SK-MEL-5 (cell line): ENCODE measurements at places on chromosomes 1 and 21.
A peak's percentile ranks its signal among the peaks of the same experiment; 100 is the strongest.

DNA sequence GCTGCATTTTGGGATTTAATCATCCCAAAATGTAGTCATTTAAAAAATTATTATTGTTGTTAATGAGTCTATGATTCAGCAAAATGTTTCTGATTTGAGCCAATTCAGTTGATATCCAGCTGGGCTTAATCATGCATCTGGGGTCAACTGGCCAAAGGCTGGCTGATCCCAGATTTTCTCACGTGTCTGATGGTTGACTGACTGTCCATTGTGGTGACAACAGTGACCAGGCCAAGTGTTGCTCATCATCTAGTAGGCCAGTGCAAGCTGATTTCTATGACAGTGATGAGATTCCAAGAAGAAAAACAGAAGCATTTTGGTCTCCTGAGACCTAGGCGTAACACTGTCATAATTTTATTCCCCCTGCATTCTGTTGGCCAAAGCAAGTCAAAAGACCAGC is 80.1 kb upstream of the ZC3H11B start:
- no peak for DNase-seq

DNA sequence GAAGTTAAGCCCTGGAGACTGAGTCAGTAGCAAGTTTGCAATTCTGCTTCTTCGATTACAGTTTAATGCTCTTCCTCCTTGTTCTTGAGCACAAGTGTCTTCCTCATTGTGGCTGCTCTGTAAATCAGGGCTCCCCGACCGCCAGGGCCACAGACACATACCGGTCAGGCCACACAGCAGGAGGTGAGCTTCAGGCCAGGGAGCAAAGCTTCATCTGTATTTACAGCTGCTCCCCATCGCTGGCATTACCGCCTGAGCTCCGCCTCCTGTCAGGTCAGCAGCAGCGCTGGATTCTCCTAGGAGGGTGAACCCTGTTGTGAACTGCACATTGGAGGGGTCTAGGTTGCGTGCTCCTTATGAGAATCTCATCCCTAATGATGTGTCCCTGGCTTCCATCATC is 1.7 kb upstream of the TRAPPC10 start:
- DNase-seq: no peak

GRCh38 chr21:31766899-31767298 is 35.0 kb upstream of the SCAF4 start:
- DNase-seq: no peak

GRCh38 chr21:46562964-46563607 is 41.8 kb downstream of the S100B start:
- no peak for DNase-seq

GRCh38 chr1:215539803-215540570 is 27.1 kb upstream of the KCTD3 start:
- DNase-seq: no peak

- DNase-seq: no peak
Measured at GRCh38 chr21:17988102-17988437, 168.9 kb upstream of the C21orf91 start.

GRCh38 chr1:182366596-182366995 is 25.0 kb downstream of the GLUL start:
- no peak for DNase-seq

DNA sequence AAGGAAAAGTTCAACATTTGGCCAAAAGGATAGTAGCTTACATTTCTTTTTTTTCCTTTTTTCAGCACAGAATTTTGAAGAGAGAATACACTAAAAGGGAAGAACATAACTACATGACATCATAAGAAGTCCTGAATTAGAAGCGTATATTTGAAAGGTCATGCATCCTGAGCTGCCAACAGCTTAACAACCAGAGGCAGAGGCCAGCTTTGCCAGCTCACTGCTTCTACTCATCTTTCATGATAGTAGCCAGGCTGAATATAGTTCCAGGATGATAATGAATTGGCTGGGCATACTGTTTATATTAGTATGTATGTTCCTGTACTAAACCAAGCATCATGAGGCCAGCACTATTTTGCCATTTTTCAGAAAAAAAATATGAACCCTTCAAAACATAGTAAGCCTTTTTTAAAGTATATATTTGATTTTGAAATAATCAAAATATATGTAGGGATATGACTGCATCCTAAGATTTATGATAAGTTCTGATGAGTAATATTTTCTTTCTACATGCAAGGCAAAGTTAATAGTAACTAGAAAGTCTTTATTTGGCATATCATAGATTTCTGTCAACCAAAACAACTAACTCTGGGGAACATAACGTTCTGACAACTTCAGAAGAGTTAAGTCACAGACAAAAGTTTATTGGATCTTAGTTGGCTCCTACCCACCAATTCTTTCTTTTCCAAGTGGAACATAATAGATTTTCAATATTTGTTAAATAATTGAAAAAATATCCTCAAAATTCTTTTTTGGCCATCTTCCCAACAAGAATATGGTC is 123.2 kb downstream of the DPYD start:
- DNase-seq: no peak

GRCh38 chr1:7468248-7468647 is 302.8 kb upstream of the VAMP3 start:
- no peak for DNase-seq

DNA sequence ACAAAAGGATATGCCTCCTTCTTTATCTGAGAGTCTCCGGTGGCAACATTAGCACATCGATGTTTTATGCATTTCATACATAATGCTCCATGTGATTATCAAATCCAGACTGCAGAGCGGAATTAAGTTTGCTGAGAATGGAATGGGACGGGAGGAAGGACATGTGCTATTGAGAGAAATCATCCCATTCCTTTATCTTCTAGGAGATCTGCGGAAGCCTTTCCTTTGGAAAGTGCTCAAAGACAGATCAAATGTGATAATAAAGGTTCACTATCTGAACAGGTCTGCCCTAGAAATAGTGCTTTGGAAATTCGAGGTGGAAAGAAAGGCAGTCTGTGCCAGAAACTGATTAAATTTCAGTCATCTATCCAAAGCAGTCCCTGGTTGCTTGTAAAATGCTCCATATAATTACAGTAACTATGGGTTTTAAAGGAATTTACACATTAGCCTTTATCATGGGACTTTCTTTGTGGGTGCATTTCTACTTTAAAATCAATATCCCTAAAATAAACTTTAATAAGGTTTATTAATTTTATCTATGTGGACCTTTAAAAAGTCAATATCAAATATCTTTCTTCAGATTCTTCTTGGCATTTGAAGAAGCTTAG is 473.5 kb upstream of the ADGRL2 start:
- no peak for DNase-seq

GRCh38 chr1:172467446-172467845 is 23.6 kb upstream of the PIGC start:
- no peak for DNase-seq

DNA sequence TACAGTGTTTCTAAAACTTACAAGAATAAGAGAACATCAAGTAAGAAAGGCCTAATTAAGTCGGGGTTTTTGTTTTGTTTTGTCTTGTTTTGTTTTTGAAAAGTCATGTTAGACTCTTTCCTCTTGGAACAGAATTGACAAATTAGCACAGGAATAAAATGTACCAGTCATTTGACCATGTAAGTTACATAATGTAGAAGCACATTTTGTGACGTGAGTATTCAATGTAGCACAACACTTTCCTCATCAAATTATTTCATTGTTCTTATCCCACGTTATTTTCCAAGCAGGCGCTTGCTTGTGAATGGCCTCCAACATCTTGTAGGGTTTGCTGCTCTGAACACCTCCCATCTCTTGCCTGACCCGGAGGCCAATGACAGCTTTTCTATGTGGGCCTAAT is 34.7 kb upstream of the DNASE2B start:
- no peak for DNase-seq

DNA sequence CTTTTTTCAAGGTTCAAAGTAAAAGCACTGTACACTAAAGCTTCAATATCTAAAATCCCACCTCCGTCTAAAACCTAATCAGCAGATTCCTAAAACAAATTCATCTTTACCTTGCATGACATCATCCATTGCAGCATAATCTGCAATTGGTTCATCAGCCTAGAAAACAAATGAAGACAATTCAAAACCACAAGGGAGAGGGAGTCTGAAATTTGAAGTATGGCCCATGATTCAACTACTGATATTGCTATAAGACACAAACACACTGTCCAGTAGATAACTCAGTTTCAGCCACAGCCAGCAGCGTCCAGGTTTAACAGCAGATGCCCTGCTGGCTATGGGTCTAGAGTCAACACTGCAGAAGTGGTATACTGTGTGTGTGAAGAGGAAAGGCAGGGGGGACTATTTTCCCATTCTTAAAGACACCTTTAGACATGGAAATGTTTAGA is 17.9 kb upstream of the RAP1GAP start:
- no peak for DNase-seq

- no peak for DNase-seq
Measured at GRCh38 chr1:56286956-56287355, 292.4 kb downstream of the PLPP3 start.

- DNase-seq: no peak
Measured at GRCh38 chr21:45534636-45535331, 7.5 kb downstream of the SLC19A1 start.

DNA sequence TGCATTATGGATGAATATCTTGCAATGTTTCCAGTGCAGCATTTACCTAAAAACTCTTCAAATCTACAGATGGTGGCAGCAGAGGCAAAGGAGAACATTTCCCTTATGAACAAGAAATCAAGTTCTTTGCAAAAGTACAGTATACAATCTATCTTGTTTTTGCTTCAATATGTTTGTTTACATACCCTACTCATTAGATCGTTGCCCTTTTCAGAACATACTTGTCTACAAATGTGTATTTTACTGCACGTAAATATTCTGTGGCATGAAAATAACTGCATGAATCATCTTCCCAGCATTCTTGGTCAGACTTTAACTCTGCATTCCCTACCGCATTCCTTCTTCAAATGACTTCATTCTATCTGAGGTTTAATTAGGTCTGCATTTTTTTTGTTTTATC is 212.7 kb downstream of the ZP4 start:
- DNase-seq: peak; percentile 33

GRCh38 chr1:56045477-56045876 is 533.9 kb downstream of the PLPP3 start:
- no peak for DNase-seq

GRCh38 chr1:108878160-108878469 is 1.3 kb downstream of the GPSM2 start:
- DNase-seq: no peak

- no peak for DNase-seq
Measured at GRCh38 chr1:239874831-239875230, 216.9 kb upstream of the FMN2 start.

DNA sequence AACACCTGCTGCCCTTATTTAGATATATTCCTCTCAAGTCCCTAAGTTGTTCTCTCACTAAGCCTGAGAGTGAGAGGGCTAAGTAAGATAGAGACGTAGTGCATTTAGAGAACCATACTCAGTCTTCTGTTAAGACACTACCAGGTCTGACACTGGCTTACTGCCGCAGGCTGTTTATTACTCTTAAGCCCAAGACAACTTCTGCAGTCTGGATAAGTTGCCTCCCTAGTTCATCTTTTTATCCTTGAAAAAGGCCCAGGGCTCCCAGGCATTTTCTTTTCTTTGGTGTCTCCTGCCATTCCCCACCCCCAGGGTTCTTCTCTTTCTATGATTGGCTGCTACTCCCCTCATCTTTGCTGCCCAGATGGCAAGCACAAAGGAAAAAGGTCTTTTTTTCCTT is 38.7 kb downstream of the CACHD1 start:
- DNase-seq: no peak

- DNase-seq: no peak
Measured at GRCh38 chr1:222974496-222974895, 159.7 kb downstream of the DISP1 start.

DNA sequence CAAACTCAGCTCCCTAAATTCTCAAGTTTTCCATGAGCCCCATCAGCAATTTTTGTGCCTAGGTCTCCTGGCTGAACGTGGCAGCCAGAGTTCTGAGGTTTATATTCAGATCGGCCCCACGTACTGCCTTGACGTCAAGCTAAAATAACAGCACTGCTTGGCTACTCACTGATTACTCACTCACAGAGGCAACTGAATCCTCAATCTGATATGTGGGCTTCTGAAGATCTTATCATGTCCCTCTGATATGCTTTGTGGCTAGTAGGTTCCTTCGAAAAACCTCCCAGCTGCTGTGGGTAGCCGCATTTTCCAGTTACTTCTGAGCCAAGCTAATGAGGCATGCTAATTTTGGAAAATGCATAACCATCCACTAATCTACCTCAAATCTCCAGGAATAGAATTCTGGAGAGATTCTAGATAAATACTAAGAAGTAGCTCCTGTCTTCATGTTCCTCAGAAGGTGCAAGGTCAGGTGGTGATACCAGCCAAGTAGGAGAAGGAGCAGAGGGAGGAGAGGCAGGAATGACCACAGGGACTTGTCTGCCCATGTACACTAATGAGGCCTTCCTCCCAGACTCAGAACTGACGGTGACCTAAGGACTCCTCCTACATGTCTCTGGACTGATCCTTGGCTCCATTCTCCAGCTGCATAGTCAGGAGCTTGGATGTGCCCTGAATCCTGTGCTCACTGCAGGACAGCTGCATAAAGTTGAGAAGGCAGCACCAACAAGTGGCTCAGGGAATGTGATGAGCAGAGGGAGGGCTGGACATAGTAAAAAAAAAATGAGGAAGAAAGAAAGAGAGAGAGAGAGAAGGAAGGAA is 263.7 kb downstream of the TNR start:
- no peak for DNase-seq

GRCh38 chr1:11944358-11944931 is 9.9 kb downstream of the PLOD1 start:
- DNase-seq: no peak

- no peak for DNase-seq
Measured at GRCh38 chr21:43361493-43362296, 65.2 kb downstream of the SIK1 start.

DNA sequence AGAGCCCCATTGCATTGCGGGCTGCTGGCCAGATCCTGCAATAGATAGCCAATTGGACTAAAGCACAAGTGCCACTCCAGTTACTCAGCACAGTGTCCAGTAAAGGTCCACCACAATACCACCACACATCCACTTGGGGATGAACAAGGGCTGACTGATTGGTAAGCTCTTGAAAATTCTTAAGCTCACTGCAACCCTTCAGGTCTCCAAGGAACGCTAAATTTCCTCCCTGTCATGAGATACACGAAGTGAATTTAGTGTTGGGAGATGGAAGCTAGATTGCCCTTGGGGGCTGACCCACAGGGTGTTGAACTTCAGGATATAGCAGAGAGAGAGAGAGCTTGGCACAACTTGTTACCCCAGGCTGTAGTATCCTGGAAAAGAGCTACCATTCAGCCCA is 9.8 kb upstream of the AADACL3 start:
- no peak for DNase-seq

DNA sequence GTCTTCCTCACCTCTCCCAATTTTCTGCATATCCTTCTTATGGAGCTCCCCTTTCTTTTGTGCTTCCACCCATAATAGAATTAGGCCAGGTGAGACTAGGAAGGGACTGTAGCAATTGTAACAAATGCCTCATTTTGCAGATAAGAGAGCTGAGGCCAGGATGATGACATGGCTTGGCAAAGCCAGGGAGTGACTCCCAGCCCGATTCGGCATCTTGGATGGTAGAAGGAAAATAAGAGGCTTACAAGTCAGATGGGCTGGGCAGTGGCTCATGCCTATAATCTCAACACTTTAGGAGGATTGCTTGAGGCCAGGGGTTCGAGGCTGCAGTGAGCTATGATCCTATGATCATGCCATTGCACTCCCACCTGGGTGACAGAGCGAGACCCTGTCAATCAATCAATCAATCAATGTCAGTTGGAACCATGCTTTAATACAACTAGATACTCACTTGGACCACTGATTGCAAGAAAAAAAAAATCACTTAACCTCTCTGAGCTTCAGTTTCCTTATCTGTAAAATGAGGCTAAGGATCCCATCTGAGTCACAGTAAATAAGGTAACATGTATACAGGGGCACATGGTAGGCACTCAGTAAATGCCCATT is 51.6 kb downstream of the PLEKHA6 start:
- no peak for DNase-seq
